ENCODE measurements at places on chromosomes 11 and 22.

GRCh38 chr11:72989727-72990126, 152.4 kb downstream of the FCHSD2 start:
- DNase-seq = no peak

DNA sequence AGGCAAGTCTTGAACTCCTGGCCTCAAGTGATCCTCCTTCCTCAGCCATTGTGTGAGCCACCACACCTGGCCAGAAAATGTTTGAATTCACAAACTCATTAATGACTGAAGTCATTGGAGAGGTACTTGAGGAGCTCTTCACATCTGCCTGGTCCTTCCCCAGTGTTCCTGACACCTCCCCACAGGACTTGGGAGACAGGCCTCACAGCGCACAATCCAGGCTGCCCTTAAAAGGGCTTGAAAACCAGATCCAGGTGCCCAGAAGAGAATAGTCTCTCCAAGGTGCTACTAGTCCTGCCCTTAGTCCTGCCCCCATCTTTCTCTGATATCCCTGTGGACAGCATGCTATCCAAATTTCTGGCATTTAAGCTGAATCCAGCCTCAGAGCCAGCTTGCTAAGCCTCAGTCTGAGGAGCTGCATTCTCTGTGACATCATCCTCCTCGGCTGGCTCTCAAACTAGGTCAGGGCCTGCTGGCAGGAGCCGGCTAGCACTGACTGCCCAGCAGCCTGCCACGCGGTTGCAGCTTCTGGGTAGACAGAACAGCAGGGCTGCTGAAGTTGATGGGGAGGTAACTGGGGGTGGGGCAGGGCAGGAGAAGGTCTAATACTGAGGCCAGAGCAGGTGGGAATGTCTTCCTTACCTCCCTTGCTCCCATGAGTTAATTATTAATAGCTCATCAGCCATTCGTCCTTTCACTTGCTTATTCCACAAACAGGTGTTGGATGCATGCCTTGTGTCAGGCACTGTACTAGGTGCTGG, 35.3 kb upstream of the NECTIN1 start:
- DNase-seq = no peak

- no peak for DNase-seq
Observed at GRCh38 chr11:74783241-74783871, 34.7 kb downstream of the RNF169 start.

- DNase-seq = no peak
Observed at GRCh38 chr11:38672445-38672844, 2074.4 kb upstream of the RAG2 start.

- no peak for DNase-seq
Observed at GRCh38 chr11:93717501-93717900, 23.8 kb downstream of the TAF1D start.

DNA sequence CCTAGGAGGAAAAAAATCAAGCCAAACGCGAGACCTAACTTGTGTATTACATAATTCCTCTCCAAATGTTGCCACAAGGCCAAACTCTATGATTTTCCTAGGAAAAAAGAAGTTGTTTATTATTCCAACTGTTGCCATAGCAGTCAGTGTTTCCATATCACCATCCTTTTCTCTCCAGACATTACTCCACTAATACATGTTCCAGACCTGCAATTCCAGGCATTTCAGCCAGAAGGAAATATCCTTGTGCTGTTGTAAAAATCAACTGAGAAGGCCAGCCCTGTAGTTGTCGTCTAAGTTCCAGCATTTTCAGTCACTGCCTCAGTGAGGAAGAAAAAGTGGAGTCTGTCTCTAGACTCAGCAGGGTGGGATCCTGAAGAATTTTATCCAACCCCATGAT, 33.1 kb upstream of the PAMR1 start:
- no peak for DNase-seq

DNA sequence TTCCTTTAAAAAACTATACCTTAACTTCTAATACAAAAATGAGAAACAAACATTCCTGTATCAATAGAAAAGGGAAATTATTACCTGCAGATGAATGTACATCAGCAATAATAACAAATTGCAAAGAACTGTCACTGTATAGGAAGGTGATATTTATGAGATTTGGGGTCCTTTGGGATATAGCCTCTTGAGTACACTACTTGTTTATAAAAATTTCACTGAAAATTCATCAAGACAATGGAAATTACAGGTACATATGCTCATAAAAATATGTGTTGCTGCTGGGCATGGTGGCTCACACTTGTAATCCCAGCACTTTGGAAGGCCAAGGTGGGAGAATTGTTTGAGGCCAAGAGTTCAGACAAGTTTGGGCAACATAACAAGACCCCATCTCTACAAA, 34.0 kb upstream of the OR5P2 start:
- DNase-seq = no peak

DNA sequence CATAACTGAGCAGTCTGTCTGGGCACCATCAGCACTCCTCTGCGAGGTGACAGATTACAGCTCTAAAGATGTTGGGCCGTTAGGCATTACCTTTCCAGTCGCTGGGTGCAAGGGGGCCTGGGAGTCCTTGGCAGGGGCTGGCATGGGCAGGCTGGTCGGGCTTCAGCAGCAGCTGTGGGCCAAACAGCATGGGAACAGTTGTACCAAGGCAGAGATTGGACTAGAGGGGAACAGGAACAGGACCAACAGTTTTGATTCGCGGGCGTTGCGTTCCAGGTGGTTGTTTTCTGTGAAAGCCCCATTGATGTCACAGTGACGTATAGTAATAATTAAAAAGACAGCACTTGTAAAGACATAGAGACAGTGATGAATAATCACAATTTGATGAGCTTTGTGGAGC, 25.8 kb upstream of the B3GAT1 start:
- no peak for DNase-seq

- no peak for DNase-seq
Observed at GRCh38 chr22:46011627-46012181, 34.7 kb upstream of the WNT7B start.

- DNase-seq = peak; percentile 68
Observed at GRCh38 chr11:130631119-130631518, 182.7 kb downstream of the ADAMTS15 start.

DNA sequence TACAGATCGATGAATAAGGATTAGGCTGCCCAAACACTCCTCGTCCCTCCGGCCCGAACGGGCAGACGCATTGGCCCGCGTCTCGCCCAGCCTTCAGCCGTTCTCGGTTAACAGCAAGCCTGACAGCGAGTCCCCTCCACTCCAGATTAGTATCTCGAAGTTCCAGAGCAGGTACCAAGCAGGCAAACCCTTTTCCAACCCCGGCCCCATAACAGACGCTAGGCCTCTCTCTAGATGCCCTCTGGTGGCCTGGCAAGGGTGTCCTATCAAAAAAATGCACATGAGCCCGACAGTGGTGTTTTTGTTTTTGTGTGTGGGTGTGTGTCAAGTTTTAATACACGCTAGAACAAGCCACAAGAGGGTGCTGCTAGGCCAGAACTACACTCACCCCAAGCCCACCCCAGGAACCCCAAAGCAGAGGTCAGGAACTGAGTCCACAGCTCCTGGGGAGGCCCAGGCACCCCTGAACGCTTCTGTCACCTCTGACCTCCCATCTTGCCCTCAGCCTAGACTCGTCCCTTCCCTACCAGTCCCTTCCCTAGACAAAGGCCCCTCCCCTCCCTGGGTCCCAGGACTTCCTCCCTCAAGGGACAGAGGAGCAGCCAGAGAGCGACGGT, 658 bp upstream of the ARFGAP2 start:
- peak; percentile 55 for DNase-seq

GRCh38 chr22:42891696-42892095, 34.6 kb upstream of the ARFGAP3 start:
- DNase-seq = no peak

DNA sequence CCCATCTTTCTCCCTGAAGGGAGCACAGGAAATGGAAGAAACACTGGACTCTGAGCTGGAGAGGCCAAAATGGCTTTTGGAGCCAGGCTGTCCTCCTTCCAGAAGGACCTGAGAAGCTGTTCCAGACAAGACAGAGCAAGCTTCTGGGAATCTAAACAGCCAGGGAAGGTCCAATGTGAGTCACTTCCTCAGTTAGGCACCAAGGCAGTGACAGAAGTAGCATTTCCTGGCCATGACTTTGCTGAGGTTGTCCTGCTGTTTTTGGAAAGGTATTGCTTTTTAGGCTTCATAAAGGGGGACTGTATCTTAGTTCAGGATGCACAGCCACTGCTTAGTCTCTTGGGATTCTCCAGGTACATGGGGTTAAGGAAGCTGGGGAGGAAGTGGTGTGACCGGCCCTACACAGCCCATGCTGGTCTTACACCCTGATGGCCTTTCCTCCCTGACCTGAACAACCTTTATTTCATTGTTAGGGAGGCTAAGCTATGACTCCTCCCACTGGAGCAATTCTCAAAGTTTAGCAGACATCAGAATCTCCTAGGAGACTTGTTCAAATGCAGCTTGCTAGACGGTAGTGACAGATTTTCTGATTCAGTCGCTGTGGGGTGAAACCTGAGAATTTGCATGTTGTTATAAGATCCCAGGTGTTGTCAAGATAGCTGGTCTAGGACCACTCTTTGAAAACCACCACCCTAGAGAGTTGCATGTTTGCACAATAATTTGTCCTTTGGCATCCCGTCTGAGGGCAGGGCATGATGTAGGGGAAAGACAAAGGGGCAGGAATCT, 6.8 kb upstream of the INSC start:
- no peak for DNase-seq

GRCh38 chr11:98090861-98091505, 929.8 kb upstream of the CNTN5 start:
- no peak for DNase-seq

DNA sequence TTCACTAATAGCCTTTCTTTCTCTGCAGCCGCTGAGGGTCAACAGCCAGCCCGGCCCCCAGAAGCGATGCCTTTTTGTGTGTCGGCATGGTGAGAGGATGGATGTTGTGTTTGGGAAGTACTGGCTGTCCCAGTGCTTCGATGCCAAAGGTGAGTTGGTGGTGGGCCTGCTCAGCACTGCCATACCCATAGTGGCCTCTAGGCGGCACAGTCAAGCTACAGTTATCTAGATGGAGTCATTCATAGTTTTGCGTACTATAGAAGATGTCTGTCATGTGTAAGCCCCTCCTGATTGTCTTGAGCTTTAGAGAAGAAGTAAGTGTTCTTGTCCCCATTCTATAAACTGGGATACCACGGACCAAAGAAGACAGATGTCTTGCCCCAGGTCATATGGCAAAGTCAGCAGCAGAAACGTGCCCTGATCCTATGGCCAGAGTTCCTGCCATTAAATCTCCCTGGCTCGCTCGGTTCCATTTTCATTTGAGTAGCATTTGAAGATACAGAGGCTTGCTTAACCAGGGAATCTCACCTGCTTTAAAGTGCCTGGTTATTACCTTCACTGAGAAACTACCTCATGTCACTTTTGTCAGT, 42.1 kb upstream of the CRTAM start:
- DNase-seq = peak; percentile 8

GRCh38 chr11:99098258-99098657, 77.5 kb downstream of the CNTN5 start:
- no peak for DNase-seq

Data from NK-92 treated with Interleukin-12 subunit alpha and Interleukin-12 subunit beta, amount 100 ng/mL, for 24 hours (cell line).